ENCODE measurements at places on chromosomes 5 and 9.

GRCh38 chr5:144318011-144318410 is 147.3 kb downstream of the KCTD16 start:
- DNase-seq = no peak

GRCh38 chr5:43533646-43534045 is 18.7 kb upstream of the C5orf34 start:
- DNase-seq = no peak

DNA sequence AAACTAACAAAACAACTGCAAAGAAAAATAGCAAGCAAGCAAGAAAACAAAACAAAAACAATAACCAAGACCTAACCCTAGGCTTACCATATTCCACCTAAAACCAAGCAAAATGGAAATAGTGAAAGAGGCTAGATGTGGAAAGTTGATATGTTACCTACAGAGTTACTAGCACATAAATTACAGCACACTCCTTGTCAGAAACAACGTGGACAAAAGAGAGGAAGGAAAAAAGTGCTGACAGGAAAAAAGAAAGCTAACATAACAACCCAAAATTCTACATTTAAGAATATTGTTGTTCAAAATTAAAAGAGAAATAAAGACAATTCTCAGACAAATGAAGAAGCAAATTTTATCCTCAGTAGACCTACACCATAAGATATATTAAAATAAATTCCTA is 812.8 kb upstream of the NUDT12 start:
- DNase-seq = no peak

DNA sequence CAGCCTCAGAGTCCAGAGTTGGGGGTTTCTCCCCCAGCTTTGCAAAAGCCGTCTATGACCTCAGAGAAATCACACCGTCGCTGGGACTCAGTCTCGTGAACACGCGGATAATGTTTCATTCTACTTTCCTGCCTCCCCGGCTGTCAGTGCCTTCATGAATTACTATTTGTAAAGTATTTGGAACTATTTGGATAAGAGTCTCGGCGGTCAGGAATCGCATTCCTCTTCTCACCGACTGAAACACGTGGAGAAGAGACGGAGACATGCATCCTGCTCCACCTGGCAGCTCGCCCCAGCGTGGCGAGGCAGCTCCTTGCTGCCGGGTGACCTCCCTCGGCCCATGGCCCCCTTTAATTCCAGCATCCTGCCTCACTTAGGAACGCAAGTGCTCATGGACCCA is 23.9 kb downstream of the IRX2 start:
- no peak for DNase-seq

DNA sequence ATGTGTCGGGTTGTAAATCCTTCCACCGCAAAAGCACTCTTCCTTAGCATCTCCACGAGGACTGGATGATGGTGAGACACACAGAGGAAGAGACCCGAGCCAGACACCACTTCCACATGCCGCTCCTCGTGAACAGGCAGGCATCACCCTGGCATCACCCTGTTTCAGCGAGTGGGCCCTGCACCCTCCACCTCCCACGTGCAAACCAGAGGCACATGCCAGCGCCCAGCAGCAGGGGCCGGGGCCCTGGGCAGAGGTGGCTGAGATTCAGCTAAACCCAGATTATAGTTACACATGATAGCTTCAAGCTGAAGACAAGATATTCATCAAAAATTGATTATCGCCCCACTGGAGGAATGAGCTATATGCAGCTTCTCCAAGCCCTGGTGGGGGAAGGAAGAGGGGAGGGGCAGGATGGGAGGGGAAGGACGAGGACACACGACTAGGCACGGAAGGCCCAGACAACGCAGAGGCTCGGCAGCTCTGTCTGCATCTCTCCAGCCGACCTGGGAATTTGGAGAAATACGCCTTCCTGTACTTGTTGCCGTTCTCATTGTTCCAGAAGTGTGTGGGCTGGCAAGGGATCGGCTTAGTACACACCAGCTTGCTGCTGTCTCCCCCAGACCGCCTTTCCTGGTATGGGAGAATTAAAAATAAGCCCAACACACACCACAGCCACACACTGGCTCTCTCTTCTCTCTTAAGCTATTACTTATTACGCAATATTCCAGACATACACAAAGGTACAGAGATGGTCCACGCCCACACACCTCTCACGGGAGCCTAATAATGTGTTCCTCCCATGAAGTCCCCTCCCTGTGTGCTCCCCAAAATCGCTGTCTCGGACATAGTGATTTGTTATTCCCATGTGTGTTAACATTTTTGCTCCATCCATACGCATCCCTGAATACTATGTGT is 50.4 kb upstream of the ZNF354A start:
- no peak for DNase-seq

GRCh38 chr5:117943541-117943940 is 1044.8 kb downstream of the DTWD2 start:
- no peak for DNase-seq

- DNase-seq = peak; percentile 30
These were observed 87.7 kb downstream of the AUH start for GRCh38 chr9:91273853-91274552.

GRCh38 chr5:174911118-174911517 is 186.7 kb downstream of the MSX2 start:
- no peak for DNase-seq

- DNase-seq = no peak
These were observed 250.5 kb downstream of the PIK3R1 start for GRCh38 chr5:68465934-68466551.

DNA sequence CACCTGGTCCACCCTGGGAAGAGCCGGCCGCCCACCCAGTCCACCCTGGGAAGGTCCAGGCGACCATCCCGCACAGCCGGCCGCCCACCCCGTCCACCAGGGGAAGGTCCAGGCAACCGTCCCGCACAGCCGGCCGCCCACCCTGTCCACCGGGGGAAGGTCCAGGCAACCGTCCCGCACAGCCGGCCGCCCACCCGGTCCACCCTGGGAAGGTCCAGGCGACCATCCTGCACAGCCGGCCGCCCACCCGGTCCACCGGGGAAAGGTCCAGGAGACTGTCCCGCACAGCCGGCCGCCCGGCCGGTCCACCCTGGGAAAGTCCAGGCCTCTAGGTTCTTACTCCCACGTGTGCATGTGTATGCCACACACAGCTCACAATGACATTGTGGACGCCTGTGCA is 6.7 kb upstream of the QSOX2 start:
- no peak for DNase-seq

- DNase-seq = no peak
These were observed 428.8 kb downstream of the BRINP1 start for GRCh38 chr9:118940473-118940872.

DNA sequence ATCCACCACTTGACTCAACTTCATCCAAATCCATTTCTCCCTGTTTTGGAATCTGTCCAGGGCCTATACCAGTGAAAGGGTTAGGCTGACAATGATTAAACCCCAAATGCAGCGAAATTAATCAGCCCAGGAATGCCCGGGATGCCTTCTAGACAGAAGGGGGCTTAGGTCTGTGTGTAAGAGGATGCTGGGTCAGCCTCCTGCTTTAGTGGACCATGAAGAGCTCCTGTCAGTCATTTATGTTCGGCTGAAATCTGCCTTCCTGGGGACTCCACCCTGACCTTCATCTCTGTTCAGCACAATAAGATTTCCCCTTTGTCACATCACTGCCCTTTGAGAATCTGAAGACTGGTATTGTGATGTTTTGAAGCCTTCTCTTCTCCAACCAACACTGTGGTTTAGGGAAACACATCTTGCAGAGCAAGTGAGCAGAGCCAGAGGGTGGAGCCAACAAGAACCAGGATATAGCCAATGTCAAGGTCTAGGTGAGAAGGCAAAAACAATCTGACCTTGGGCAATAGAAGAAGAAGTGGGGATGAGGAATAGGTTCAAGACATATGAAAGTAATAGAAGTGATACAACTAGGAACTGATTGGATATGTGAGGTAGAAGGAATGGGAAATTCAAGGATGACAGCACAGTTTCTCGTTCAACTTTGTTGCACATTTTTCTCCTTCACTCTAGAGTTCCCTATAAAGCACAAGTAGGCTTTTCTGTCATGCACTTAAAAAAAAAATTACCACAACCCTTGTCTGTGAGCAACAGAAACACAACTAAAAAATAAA is 234.4 kb downstream of the ARHGAP26 start:
- no peak for DNase-seq

GRCh38 chr9:71858812-71859211 is 52.2 kb downstream of the ABHD17B start:
- DNase-seq = peak; percentile 18

DNA sequence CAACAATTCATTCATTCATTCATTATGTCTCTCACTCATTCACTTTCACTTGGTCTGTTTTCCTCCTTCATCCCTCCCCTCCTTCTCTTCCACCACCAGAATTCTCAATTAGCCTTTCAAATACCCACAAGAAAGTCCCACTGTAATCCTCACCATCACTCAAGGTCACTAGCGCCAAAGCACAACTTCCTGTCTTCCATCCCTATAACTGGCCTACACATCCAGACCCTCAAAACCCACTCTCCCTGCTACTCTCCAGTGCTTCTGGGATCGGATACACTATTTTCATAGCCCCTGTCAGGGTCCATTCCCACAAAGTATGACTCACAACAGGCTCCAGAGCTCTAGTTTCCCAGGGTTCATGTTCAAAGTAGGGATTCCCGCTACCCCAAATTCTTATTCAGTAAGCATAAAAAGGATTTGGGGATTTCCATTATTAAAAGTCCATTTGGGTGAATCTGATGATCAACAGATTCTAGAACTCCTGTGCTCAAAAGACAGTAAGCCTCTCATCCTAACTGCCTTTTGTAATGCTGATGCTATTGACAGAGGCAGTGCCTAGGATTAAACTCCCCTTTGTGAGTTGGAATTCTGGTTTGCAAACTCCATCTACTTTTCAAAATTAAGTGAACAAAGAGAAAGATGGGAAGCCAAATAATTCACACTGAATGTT is 250.9 kb downstream of the SEMA5A start:
- no peak for DNase-seq

DNA sequence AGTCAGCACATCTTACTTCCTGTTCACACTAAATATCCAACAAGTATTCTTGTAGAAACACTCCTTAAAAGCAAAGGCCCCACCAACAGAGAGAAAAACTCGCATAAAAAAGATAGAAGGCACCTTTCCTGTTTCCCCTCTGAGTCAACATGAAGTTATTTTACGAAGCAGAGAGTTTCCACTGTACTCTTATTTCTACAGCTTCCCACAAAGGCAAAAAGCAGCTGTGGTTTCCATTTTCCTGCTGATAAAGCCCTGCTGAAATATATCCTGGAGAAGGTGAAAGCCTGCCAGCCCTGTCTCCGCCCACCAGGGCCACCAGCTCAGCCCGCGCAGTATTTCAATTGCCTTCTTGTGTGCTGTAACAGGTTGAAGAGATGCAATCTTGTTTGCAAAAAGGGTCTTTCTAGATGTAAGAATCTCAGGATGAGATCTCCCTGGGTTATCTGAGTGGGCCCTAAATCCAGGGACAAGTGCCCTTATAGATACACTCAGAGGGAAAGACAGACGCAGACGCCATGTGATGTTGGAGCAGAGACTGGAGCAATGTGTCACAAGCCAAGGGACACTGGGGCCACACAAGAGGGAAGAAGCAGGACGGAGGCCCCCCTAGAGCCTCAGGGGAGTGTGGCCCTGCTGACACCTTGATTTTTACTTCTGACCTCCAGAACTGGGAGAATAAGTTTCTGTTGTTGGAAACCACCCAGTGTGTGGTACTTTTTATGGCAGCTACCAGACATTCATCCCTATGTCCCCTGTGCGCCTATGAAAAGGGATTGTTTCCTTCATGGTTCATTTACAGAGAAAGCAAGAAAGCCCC is 19.9 kb downstream of the SEMA4D start:
- peak; percentile 96 for DNase-seq

GRCh38 chr5:34499001-34499734 is 157.0 kb upstream of the RAI14 start:
- peak; percentile 28 for DNase-seq

DNA sequence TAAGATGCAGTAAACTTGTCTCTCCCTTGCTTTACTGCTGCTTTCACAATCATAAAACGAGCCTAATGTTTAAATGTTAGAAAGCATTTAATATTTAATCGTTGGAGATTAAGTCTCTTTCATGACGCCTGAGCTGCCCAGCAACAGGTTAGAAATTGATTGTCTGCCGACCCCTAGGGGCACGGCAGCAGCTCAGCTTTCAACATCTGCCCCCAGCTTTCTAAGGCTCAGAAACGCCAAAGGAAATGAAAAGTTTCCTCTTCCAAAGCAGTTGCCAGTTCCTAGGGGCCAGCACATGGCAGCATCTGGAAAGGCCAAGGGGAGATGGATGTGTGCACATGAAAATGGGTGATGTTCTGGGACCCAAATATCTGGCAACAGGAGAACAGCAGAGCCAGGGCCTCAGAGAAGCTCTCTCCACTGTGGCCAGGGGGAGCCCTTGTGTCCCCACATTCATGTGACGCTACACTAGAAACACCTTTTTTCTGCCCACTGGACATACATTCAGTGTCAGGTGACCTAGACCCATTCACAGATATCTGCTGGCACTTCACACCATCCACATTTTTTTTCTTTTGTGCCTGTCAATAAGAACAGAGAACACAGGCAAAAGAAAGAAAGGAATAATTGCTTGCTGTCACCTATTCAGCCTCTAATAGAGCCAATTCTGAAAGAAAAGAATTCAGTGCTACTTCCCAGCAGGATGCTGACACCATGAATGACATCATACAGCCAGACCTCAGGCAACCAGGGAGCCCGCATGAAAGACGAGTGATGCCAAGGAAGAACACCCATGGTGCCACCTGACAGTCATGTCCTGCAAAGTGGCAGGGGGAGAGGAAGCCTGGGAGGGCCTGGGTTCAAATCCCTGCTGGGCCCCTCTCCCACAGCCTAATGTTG is 205.0 kb upstream of the TAS2R1 start:
- peak; percentile 3 for DNase-seq

GRCh38 chr9:1505489-1505888 is 455.3 kb downstream of the DMRT2 start:
- DNase-seq = no peak

DNA sequence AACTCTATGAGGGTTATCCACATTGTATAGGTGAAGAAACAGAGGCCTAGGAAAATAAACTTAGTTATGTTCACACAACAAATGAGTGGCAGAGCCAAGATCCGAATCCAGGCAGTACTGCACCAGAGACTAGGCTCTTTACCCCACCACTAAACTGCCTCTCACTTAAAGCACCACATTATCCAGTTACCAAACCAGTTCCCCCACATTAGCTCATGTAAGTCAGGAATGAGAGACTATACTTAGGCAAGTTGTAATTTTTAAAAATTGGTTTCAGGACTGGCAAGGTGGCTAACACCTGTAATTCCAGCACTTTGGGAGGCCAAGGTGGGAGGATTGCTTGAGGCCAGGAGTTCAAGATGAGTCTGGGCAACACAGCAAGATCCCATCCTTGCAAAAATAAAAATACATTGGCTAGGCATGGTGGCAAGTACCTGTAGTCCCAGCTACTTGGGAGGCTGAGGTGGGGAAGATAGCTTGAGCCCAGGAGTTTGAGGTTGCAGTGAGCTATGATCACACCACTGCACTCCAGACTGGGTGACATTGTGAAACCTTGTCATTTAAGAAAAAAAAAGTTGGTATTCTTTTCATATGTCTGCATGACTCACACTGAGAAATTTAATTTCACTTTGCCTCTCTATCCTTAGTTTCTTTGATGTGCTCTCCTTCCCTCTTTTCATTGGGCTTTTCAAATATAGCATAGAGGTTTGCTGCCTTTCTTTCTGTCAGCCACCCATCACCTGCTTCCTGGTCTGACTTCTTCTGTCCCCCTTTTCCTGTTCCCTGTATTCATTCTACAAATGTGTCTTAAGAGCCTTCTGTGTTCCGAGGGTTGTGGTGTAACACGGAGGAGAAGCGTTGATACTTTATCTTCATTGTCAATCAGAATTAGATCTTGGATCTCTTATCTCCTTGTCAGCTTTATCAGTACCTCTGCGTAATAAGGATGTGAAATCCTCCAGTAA is 64.7 kb downstream of the ERMP1 start:
- DNase-seq = peak; percentile 51

GRCh38 chr5:31733371-31733770 is 94.4 kb downstream of the PDZD2 start:
- no peak for DNase-seq

All from hematopoietic multipotent progenitor cell treated with erythropoietin and hydrocortisone succinate and interleukin-3 and kit ligand, for 4 days (in vitro differentiated cells).